ENCODE measurements at places on chromosomes 11 and 22. TPM values are rescaled to one million over a fixed set of nuclear protein-coding genes. Genes with fewer than 3 reads are reported as not detected.

SCGB2A2 gene
- not detected for total RNA-seq

UBASH3B gene
- 46.9 TPM for total RNA-seq

CASP4 gene
- 99.3 TPM for total RNA-seq

KRTAP5-1 gene
- total RNA-seq: not detected

CALCB gene
- not detected for total RNA-seq

LIPT2 gene
- 6.9 TPM for total RNA-seq

DNA sequence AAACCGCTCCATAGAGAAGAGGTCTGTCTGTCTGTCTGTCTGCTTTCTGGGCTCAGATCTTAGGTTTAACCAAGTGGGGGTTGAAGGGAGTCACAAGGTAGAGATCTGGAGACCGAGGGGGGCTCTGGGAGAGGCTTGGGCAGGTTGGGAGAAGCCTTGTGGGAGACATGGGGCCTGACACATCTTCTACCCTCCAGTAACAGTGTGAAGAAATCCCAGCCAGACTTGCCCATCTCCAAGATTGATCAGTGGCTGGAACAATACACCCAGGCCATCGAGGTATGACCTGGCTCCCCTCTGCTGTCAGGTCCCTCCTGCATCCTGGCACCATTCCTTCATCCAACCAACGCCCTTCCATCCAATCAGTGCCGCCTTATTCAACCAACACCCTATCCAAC lies 7.4 kb downstream of the PRR33 start:
- H3K4me1 ChIP-seq: no peaks in the 10 kb centered on the region
- no peaks in the 10 kb centered on the region for H3K27me3 ChIP-seq

DNA sequence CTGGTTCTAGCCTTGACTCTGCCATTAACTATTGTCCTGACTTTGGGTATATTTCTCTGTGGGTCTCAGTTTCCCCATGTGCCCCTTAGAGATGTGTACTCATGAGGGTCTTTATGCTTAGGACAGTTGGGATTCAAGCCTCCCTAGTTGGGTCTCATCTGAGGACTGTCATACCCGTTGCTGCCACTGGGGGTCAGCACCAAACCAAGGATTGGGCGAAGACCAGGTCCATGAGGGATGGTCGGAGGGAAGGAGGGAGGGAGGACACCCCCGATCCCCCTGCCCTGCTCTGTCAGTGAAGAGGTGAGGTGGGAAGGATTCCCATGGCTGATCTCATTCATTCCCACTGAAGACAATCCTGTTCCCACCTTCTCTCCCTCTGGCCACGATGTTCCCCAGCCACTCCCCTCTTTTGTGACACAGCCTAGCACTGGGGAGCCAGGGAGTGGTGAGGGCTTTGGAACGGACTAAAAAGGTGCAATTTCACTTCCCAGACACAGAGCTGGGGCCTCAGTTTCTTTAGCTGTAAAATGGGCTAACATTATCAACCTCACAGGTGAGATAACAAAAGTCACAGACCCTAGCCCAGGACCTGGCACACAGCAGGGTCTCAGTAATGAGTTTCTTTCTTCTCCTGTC lies 12.4 kb upstream of the KLHL35 start:
- H3K4me3 ChIP-seq: no peak overlapping the region
- DNase-seq: no peak
- no peaks in the 10 kb centered on the region for H3K36me3 ChIP-seq
- H3K27me3 ChIP-seq: no peaks in the 10 kb centered on the region
- peaks cover 6% of the 10 kb centered on the region for H3K4me1 ChIP-seq
- no peak overlapping the region for H3K27ac ChIP-seq

DNA sequence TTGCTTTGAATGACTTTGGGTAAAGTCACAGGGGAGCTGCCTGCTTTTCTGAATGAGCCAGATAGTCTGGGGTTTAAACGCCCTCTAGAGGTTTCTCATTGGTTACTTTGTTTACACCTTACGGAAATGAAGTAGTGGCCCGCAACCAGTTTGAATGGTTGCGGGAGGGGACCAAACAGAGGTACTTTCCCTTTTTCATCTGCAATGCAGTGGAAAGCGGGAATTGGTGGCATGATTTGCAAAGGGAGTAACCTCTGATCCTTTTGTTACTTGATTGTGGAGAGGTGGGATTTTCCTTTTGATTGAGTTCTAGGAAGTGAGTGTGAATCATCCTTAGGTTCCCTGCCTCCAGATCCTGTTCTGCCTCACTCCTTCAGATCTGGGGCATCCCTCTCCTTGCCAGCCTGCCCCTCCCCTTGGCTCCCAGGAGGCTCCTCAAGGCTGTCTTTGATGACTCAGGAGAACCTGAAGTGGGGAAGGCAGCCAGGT lies 15.9 kb upstream of the GLYATL1 start:
- DNase-seq: no peak
- H3K27me3 ChIP-seq: no peaks in the 10 kb centered on the region
- no peak overlapping the region for H3K27ac ChIP-seq
- H3K4me3 ChIP-seq: no peak overlapping the region
- H3K36me3 ChIP-seq: no peaks in the 10 kb centered on the region

DNA sequence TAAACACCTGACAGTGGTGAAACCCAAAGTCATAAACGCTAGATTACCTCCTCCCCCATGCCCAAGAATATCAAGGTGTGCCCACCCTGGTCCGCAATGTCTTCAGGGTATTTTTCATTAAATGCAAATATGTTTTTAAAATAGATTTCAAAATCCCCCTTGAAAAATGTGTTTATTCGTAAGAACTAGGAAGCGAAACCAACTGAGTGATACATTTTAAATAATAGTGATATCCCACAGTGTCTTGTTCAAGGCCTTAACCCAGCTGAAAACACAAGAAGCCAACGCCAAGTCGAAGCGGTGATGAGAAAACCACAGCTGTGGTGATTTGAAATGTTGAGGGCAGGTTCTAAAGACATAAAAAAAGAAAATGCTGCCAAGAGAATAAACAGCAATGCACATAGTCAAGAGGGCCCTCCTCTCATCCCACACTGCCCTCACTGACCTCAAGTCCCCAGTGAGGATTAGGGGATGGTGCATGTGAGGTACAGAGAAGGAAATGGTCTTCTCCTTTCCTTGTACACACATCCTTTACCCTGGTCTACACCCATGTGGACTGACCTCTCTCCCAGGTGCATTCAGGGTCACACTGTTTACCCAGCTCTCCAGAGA lies 25.5 kb downstream of the KCNJ1 start:
- no peaks in the 10 kb centered on the region for H3K36me3 ChIP-seq
- H3K27ac ChIP-seq: no peak overlapping the region
- peaks cover 11% of the 10 kb centered on the region for H3K4me1 ChIP-seq
- no peaks in the 10 kb centered on the region for H3K27me3 ChIP-seq
- no peak overlapping the region for H3K4me3 ChIP-seq
- DNase-seq: no peak

DNA sequence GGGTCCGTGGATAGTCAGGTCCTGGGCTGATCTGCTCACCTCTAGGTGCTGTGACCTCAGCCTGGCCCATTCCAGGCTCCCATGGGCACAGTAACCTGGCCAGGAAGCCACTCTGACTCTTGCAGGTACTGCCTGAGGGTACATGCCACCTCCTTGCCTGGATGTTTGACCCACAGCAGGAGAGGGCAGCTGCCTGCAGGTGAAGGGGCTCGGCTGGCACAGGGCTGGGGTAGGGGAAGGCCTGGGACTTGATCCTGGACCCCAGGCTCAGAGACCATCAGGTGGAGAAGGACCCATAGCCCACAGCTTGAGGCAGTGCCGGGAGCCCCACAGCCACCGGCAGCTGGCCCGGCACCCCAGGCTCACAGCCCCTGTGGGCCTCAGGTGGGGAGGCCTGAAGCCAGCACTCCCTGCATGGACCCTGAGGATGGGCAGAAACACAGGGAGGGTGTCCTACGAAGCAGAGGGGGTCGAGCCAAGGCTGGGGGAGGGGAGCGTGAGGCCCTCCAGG lies 2.7 kb downstream of the LRRC56 start:
- no peak overlapping the region for H3K4me3 ChIP-seq
- no peaks in the 10 kb centered on the region for H3K36me3 ChIP-seq
- peak; percentile 68 for DNase-seq
- no peak overlapping the region for H3K27ac ChIP-seq
- H3K27me3 ChIP-seq: no peaks in the 10 kb centered on the region
- peaks cover 23% of the 10 kb centered on the region for H3K4me1 ChIP-seq

DNA sequence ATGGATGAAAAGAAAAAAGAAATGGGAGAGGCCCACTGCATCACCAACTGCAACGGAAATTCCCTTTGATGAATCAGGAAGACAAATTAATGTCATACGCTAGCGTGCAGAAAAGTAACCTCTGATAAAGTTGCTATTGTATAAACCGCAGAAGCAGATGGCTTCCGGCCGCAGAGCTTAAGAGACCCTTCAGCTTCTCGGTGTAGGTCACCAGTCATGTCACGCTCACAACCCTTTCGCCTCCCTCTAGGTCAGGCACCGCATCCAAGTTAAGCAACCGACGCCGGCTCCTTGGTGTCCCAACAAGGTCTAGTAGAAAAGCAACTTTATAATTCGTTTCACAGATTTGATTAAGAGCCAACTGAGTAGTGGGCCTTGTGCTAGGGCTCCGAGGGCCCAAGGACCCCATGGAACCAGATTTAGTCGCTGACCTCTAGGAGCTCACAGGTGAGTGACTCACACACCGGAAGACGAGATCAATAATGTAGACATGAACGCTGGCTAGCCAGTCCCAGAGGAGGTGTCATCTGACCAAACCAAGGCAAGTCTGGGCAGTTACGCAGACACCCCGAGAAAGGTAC lies 1.2 kb upstream of the ZFP91 start:
- H3K4me1 ChIP-seq: peaks cover 57% of the 10 kb centered on the region
- H3K4me3 ChIP-seq: peak overlapping the region; percentile 64
- peak overlapping the region; percentile 99 for H3K27ac ChIP-seq
- no peaks in the 10 kb centered on the region for H3K27me3 ChIP-seq

- H3K36me3 ChIP-seq: no peaks in the 10 kb centered on the region
- H3K27me3 ChIP-seq: no peaks in the 10 kb centered on the region
- no peak overlapping the region for H3K4me3 ChIP-seq
- peak overlapping the region; percentile 72 for H3K27ac ChIP-seq
- peaks cover 37% of the 10 kb centered on the region for H3K4me1 ChIP-seq
Measured at GRCh38 chr11:121417055-121417551, 35.0 kb upstream of the SORL1 start.

GRCh38 chr11:16278273-16278672 lies 78.1 kb downstream of the SOX6 start:
- no peak overlapping the region for H3K4me3 ChIP-seq
- no peak for DNase-seq
- H3K36me3 ChIP-seq: no peaks in the 10 kb centered on the region
- H3K27me3 ChIP-seq: no peaks in the 10 kb centered on the region
- no peak overlapping the region for H3K27ac ChIP-seq

GRCh38 chr11:68946416-68947090 lies 34.2 kb downstream of the MRGPRD start:
- DNase-seq: no peak
- H3K27me3 ChIP-seq: no peaks in the 10 kb centered on the region
- H3K27ac ChIP-seq: no peak overlapping the region
- no peaks in the 10 kb centered on the region for H3K36me3 ChIP-seq

DNA sequence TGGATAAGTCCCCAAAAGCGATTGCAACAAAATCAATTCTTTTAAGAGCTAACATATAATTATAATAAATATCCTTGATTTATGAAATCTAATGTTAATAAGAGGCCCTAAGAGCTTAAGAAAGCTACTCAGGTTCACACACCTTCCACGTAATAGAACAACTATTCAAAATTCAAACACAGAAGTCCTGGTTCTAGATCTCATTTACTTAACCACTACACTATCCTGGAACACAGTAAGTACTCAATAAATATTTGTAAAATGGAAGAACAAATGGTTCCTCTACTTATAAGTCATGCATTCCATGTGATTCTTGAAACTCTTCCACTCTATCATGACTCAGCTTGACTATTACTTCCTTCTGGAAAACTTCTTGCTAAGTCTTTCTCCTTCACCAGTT lies 268.2 kb downstream of the FAM181B start:
- no peaks in the 10 kb centered on the region for H3K27me3 ChIP-seq
- no peak for DNase-seq

GRCh38 chr22:30267382-30268302 lies 991 bp upstream of the OSM start:
- H3K36me3 ChIP-seq: no peaks in the 10 kb centered on the region
- no peak for DNase-seq
- H3K4me3 ChIP-seq: peak overlapping the region; percentile 52
- peaks cover 9% of the 10 kb centered on the region for H3K4me1 ChIP-seq

GRCh38 chr11:130449996-130450769 lies 1.7 kb downstream of the ADAMTS15 start:
- H3K27me3 ChIP-seq: no peaks in the 10 kb centered on the region
- DNase-seq: peak; percentile 63
- H3K4me1 ChIP-seq: peaks cover 24% of the 10 kb centered on the region
- H3K4me3 ChIP-seq: no peak overlapping the region

DNA sequence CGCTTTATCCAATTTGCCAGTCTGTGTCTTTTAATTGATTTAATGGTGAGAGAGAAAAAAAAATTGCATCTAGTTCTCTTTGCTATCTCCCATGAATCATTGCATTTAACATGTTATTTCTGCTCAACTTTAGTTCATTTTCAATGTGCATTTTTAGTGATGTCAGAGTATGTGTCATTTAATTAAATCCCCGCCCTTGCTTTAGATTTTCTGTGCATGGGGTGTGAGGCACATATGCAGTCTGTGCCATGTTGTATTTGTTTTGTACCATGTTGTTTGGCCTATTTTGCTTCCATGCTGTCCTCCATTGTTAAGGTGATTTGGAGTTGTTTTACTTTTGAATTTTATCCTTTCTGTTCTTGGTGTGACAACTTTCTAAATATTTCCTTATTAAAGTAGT lies 8.3 kb upstream of the NCR3LG1 start:
- H3K27me3 ChIP-seq: no peaks in the 10 kb centered on the region
- H3K4me3 ChIP-seq: no peak overlapping the region
- H3K36me3 ChIP-seq: no peaks in the 10 kb centered on the region

DNA sequence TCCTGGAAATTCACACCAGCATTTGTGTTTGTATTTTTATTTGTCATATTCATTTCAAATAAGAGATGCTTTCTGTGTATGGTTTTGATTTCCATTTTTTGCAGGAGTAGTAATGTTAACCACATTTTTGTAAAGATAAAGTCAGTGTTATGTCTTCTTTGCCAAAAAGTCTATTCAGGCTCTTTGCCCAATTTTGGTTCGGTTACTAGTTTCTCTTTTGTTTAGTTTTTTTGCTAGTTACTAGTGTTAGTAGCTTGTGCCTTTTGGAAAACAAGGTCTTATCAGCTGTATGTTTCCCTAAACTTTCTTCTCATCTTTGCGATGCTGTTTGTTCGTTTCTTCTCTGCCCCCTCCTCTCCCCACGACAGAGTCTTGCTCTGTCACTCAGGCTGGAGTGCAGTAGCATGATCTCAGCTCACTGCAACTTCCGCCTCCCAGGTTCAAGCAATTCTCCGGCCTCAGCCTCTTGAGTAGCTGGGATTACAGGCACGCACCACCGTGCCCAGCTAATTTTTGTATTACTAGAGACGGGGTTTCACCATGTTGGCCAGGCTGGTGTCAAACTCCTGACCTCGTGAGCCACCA lies 112.3 kb upstream of the GRK3 start:
- no peak overlapping the region for H3K27ac ChIP-seq
- peaks cover 13% of the 10 kb centered on the region for H3K4me1 ChIP-seq
- no peak for DNase-seq
- no peak overlapping the region for H3K4me3 ChIP-seq

GRCh38 chr22:41857155-41857859 lies 24.4 kb downstream of the SREBF2 start:
- no peak for DNase-seq
- H3K27me3 ChIP-seq: no peaks in the 10 kb centered on the region
- no peaks in the 10 kb centered on the region for H3K36me3 ChIP-seq
- no peak overlapping the region for H3K4me3 ChIP-seq
- peaks cover 17% of the 10 kb centered on the region for H3K4me1 ChIP-seq
- peak overlapping the region; percentile 7 for H3K27ac ChIP-seq

GRCh38 chr22:32961497-32961896 lies 96.7 kb downstream of the SYN3 start:
- H3K27me3 ChIP-seq: no peaks in the 10 kb centered on the region
- no peak overlapping the region for H3K27ac ChIP-seq
- no peak for DNase-seq
- H3K4me3 ChIP-seq: no peak overlapping the region
- H3K36me3 ChIP-seq: no peaks in the 10 kb centered on the region

Measured in upper lobe of left lung (tissue), 6 donors.